ENCODE measurements at places on chromosomes 11 and 22.

GRCh38 chr11:2122222-2122906 lies 16.8 kb downstream of the IGF2 start:
- no peak for DNase-seq

DNA sequence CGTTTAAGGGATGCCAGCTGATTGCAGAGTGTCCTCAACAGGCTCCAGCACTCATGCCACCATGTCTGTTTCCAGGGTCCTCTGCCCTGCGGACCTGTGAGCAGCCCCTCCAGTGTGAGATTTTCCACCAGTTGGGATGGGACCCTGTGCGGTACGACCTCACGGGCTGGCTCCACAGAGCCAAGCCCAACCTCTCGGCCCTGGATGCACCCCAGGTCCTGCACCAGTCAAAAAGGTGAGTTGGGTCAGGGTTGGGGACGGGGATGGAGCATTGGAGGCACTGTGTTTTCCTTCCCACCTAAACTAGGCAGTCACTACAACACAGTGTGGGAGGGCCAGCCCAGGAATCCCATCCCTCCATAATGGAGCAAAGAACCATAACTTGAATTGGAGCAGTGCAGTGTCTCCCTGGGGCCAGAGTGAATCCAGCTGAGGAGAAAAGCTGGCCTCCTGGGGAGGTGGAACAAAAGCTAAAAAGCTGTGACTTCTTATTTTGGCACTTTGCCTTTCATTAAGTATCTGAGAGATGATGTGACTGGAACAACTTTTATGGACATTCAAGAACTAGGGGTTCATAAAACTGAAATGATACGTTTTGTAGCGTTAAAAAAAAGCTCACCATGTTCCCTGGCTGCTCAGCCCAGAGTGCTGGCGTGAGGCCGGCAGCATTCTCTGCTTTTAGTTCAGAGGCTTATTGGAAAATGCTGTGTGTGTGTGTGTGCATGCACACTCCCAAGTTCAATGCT lies 101.8 kb downstream of the MYO18B start:
- DNase-seq = no peak

DNA sequence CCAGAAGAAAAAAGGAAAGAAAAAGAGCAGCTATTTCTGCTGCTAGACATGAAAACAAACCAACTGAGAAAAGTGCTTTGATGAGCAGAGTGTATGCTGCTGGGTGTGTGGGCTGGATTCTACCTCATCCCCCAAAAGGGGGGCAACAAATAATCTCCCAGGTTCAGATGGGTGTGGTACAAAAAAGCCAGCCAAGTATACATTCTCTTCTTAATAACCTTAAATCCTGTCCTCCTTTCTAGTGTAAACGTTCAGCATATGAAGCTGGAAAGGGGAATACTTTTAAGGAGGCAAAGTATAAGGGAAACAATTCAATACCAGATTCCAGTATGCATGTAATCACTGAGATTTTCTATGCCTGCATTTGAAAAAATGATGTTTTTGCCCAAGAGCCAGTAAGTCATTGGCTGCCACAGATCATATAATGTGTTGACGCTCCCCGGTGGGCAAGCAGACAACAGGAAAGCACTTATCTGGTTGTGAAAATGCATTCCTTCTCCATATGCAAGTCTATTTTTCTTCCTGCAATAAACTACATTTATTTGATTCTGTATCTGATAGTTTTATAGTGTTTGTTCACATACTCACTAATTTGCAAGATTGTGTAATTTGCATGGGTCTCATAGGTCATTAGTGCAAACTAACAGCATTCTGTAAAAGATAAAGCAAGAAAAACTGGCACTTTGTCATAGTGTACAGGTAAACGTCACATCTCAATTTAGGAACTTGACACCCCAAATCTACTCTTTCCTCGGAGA lies 201.1 kb downstream of the CADM1 start:
- no peak for DNase-seq

GRCh38 chr11:29876192-29876591 lies 140.6 kb downstream of the KCNA4 start:
- no peak for DNase-seq

DNA sequence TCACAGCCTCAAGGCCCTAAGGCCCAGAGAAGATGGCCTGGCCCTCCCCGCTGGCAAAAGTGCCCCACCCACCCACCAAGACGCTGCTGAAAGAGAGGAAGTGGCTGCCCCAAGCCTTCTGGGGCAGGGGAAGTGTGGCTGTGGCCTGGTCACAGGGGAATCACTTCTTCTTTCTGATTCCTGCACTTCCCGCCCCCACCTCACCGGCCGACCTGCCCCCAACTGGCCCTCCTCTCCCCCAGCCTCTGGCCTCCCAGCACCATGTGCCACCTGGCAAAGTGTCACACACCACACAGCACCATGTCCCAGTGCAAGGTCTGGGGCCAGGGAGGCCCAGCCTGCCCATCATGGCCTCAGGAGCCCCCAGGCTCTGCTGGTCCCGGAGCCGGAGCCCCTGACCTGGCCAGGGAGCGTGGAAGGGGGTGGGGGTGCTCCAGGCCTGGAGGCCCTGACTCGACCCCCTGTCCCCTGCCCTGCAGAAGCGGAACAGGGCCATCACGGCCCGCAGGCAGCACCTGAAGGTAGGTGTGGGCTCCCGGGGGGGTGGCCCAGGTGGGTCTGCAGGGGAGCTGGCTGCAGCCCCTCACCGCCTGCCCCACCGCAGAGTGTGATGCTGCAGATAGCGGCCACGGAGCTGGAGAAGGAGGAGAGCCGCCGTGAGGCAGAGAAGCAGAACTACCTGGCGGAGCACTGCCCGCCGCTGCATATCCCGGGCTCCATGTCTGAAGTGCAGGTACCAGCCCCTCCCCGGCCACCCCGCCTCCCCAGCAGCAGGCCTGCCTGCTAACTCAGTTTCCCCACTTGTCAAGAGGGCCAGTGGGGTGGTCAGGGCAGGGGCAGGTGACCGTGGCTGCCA lies 1.4 kb downstream of the TNNI2 start:
- DNase-seq = no peak

- no peak for DNase-seq
Observed at GRCh38 chr22:42959576-42960509, 55.1 kb downstream of the PACSIN2 start.

- no peak for DNase-seq
Observed at GRCh38 chr11:78127403-78127802, 12.0 kb downstream of the ALG8 start.

All from T-helper 9 cell (primary cell).